Inflammatory macrophage (primary cell): ENCODE measurements at places on chromosomes 11 and 22.
A peak's percentile ranks its signal among the peaks of the same experiment; 100 is the strongest.

DNA sequence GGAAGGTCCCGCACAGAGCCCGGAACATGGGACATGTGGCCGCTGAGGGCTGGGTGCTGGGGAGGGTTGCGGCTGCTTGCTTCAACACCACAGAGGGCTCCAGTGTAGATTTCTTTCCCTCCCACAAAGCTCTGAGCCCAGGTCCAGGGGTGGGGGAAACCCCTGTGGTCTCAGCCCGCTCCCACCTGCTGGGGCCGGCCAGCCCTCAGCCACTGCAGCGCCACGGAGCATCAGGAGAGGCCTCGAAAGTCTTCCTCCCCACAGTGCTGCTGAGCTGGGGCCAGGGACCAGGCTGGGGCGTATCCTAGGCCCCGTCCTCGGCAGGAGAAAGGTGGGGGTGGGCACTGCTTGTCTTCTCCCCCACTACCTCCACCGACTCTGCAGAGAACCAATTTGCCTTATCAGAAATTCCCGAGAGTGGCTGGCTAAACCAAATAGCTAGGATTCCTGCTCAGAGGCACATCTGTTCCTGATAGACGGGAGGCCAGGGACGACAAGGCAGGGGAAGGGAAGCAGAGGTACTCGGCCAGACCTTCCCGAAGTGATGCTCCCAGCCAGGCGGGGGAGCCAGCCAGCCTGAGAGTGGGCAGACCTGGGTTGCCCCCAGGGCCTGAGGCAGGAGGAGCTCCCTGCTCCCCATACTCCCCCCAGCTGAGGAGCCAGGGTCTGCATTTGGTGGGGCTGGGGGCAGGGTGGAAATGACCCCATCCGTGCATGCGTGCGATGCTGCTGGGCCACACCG lies 18.7 kb downstream of the IGF2 start:
- DNase-seq: no peak

DNA sequence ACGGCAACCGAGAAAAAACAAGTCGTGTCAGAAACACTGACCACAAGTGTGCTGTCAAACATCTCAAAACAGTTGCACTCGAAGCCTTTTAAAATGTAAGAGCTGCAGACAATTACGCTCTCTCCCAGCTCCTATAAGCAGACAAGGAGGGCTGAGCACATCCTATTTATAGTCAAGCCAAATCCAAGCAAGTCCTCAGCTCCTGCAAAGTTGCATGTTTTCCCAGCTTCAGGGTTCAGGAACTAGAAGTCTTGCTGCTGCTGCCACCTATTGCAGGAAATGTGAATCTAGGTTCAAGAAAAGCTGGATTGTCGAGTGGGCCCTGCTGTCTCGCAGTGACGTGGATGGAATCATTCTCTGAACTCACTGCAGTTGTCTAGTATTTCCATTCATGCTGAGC lies 15.5 kb downstream of the EFCAB6 start:
- no peak for DNase-seq

DNA sequence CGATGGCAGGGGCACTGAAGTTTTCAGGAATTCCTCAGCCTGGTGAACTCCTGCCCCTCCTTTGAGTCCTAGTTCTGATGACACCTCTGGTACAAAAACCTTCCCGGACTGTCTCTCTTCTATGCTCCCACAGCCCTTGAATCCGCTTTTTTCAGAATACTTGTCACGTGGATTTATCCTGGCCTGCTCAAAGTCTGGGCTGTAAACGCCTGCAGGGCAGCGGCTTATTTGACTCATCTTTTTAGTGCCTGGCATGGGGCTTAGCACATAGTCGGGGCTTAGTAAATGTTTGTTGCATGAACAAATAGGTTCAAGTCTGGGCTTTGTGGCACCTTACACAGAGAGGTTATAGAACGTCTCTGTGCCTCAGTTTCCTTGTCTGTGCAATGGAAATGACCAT lies 13.4 kb upstream of the KCNJ11 start:
- no peak for DNase-seq

- no peak for DNase-seq
Observed at GRCh38 chr11:123454060-123454651, 24.1 kb downstream of the GRAMD1B start.

DNA sequence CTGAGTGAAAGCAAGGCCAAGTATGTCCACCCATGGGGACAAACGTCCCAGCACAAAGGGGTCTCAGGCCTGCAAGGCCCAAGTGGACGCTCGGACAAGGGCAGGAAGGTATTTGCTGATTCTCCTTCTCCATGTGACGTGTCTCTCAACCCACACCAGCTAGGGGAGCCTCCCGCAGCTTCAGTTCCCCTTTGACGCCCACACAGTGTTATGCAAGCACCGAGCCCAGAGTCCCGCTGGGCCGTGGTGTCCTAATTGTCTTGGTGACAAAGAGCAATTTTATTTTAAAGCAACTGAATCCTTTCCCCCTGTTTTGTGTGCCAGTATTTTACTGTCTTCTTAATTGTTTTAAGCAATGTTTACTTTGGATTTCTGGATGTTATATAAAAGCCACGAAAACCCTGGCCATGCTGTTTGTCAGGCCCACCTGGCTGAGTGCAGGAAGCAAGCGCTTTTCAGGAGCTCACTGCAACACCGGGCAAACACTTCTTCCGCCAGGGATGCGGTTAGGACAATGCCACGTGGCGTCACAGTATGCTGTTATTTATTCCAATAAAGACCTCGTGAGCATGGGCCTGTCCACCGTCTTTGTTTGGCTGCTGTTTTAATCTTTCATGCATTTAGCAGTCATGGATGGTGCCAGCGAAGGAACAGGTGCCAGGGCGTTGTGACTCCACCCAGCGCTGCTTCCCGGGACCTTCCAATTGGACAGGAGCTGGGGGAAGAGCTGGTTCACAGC lies 8.2 kb upstream of the PARVG start:
- DNase-seq: peak; percentile 99

DNA sequence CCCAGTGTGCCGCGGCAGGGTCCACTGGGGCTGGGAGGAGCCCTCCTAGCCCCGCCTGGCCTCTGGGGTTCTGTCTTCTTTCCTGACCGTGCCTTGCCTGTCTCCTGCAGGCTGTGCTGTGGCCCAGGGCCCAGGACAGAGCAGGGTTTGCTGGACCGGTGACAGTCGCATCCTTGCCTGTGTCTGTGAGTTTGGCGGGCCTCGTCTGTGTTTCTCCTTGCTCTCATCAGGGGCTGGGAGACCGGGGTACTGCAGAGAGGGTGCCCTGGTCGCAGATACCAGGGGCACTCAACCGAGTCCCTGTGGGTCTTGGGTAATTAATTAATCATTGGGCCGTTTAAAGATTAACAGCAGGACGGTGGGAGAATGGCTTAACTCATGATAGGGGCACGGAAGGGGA lies 29.9 kb downstream of the RPL3 start:
- no peak for DNase-seq

DNA sequence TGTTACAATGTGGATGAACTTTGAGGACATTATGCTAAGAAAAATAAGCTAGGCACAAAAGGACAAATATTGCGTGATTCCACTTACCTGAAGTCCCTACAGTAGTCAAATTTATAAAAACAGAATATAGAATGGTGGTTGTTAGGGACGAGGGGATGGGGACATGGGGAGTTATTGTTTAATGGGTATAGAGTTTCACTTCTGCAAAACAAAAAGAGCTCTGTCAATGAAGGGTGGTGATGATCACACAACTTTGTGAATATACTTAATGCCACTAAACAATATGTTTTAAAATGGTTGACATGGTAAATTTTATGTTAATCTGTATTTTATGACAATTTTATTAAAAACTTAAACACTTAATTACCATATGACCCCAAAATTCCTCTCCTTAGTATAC lies 26.1 kb downstream of the INTS4 start:
- peak; percentile 19 for DNase-seq

GRCh38 chr11:69911310-69912160 lies 92.3 kb upstream of the FGF3 start:
- DNase-seq: no peak

DNA sequence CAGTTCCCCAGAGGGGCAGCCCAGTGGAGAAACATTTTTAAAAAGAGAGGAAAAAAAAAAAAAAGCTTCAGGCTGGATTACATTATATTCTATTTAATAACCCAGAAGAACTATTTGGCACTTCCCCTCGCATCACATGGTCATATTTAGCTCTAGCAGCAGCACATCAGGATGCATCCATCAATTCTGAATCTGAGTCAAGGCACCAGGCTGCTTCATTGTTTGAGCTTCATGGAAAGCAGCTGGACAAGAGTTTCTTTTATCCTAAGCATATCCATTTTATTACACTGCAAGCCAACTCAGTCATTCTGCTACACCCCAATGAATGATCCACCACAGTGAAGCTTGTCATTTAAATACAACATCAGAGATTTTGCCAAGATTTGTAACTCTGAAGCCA lies 10.0 kb downstream of the SPTY2D1 start:
- no peak for DNase-seq

DNA sequence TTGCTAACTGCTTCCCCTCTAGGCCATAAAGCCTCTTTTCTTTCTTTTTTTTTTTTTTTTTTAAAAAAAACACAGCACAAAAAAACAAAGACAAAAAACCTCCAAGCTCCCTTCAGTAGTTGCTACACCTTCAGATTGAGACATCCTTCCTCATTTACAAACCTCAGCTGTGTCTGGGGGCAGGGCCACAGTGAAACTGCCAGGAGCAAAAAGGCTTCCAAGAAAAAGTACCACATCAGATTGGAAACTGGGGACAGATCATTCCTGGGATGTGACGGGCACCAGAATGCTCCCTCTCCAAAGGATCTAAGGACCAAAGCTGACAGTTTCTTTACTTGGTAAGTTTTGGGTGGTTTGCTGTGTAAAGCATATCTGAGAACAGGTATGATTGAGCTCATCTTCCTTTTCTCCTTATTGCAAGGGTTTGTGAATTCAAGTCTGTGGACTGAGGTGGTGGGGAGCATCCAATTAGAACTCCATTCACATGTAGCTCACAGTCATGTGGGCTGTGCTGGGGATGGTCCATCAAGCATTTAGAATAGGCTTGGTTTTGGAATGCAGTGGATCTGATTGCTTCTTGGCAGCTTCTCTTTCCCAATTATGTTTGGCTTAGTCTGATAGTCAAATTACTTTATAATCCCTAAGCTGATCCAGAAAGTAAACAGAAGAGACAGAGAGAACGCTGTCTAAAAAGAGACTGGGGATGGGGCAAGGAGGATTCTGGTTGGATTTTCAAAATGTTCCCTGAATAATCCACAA lies 705 bp downstream of the BBOX1 start:
- no peak for DNase-seq

DNA sequence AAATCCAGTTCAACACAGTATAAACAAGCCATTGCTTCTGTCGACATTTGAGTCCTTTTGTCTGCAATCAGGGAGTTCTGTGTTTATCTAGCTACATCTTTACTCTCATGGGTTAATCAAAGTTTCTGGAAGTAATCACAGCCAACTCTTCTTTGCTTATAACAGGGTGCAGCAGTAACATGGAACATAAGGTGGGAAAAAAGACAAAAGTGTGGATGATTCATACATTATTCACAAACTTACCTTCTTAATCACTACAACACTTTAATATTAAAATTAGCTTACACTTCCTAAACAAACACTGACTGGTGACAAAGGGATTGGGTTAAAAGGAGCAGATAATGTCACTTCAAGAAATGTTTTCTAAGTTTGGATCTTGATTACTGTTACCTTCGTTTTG lies 44.7 kb downstream of the SNX19 start:
- DNase-seq: no peak

GRCh38 chr11:117572129-117572528 lies 224.9 kb downstream of the DSCAML1 start:
- DNase-seq: peak; percentile 4
